A549 treated with GW870086 at 1 μM for 4 hours (cell line): ENCODE measurements at places on chromosomes 12 and 14. TPM values are rescaled to one million over a fixed set of nuclear protein-coding genes. Genes with fewer than 3 reads are reported as not detected.

The PPP1R36 gene
- 0.15 to 0.65 TPM (median 0.29 TPM) in 5 replicates for total RNA-seq

The PPM1H gene
- 7.5 to 9.2 TPM (median 7.8 TPM) in 5 replicates for total RNA-seq

The VDR gene
- total RNA-seq, result 2.8 to 3.8 TPM (median 3.0 TPM) in 5 replicates

The P2RX2 gene
- total RNA-seq, result 0.12 TPM in 1 of 5 replicates, not detected in the others

The IL22 gene
- total RNA-seq, result not detected in 5 replicates

The TPH2 gene
- total RNA-seq, result not detected in 5 replicates

The C12orf50 gene
- total RNA-seq, result 0.14 TPM in 1 of 5 replicates, not detected in the others

The COCH gene
- 20.7 to 27.1 TPM (median 24.3 TPM) in 5 replicates for total RNA-seq

The TESPA1 gene
- not detected in 5 replicates for total RNA-seq
